Kidney capillary endothelial cell (primary cell): ENCODE measurements at places on chromosomes 13 and 19.

GRCh38 chr13:109422161-109422560, 364.2 kb downstream of the IRS2 start:
- DNase-seq, result no peak

DNA sequence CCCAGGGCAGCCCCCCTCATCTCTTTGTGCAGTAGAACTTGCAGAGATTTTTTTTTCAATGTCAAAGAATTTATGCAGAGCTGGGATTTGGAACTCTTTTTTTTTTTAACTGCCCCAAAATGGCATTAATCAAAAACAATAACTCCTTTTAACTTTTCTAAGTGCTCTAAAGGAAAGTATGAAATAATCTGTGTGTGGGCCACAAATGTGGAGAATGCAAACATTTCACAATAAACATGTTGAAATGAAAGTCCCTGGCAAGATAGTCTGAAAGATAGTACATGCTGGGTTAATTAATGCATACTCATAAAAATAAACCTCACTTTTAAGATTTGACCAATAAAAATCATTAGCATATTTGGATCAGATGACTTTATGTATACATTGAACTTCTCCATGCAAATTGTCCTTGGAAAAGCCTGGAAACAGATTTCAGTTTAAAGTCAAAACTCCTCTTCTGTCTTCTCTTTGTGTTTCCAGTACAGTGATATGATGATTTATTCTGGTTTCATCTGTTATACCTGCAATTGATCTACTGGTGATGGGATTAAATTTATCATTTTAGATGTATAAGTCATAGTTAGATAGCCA, 30.5 kb upstream of the ZNF536 start:
- no peak for DNase-seq

GRCh38 chr13:111514610-111515306, 194.3 kb downstream of the TEX29 start:
- no peak for DNase-seq

DNA sequence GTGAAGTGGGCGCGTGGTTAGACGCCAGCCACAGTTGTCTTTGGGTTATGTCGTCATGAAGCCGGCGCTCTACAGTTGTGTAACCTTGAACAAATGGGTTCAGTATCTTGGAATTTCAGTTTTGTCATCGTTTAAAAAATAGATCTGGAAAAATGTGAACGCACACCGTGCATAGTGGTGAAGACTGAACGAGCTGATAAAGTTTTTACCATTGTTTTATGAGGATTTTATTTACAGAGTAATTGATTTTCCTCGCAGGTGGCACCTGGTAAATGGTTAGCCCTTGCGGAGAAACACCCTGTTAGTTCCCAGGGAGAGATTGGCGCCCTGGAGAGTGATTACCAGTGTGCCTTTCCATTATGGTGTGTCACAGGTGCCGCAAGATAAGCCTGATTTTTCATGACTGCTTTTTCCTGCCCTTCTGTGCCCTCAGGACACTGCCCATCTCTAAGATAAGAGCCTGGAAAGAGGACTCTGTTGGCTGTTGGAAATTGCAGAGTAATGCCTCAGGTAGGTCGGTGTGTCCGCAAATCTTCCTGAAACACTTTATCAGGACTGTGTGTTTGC, 577 bp downstream of the ZNF181 start:
- no peak for DNase-seq

DNA sequence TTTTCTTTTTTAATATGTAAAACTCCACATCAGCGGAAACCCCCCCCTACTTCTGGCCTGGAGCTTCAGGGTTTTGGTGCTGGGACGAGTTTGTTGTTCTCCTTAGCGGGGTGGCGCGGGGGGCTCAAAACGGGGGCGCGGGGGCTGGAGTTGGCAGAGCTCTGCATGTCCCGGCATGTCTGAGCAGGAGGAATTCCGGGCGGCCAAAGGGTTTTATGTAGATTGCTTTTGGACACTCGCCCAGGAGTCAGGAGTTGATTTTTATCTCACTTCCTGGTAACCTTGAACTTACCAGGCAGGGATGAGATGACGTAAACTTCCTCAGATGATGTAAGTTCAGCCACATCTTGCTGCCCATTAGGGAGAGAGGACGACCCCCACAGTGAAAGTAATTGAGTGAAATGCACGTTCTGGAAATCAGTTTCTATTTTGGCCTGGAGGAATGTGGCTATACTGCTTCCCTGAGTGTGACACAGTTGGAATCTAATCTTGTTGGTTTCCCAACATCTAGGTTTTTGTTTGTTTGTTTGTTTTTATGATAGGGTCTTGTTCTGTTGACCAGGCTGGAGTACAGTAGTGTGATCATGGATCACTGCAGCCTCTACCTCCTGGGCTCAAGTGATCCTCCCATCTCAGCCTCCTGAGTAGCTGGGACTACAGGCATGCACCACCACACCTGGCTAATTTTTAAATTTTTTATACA, 21.0 kb upstream of the GDF15 start:
- peak; percentile 99 for DNase-seq

- DNase-seq, result no peak
Measured at GRCh38 chr19:12913851-12914690, 5.0 kb downstream of the SYCE2 start.

- DNase-seq, result no peak
Measured at GRCh38 chr13:100480676-100481075, 107.9 kb downstream of the GGACT start.

DNA sequence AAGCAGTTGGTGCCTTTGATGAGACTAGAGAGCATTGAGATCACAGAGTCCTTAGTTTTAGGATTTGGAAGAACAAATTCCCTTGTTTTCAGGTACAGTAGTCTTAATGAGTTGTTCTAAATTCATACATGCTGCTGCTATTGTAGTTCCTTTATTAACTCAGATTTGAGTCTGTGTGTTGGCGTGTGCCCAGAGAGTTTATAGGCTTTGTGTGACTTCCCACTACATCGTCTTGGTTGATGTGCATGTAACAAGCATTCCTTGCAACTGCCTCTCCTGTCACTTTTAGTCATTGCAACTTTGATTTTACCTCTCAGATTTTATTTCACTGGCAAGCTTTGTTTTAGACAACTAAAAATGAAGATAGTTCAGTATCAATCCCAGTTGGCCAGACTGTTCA, 135.5 kb downstream of the ZAR1L start:
- no peak for DNase-seq

- no peak for DNase-seq
Measured at GRCh38 chr13:75372517-75372916, 109.5 kb downstream of the TBC1D4 start.

- DNase-seq, result no peak
Measured at GRCh38 chr13:60164234-60164889, 634 bp upstream of the DIAPH3 start.
